ENCODE measurements at places on chromosomes 7 and 10. TPM values are rescaled to one million over a fixed set of nuclear protein-coding genes. Genes with fewer than 3 reads are reported as not detected.

DNA sequence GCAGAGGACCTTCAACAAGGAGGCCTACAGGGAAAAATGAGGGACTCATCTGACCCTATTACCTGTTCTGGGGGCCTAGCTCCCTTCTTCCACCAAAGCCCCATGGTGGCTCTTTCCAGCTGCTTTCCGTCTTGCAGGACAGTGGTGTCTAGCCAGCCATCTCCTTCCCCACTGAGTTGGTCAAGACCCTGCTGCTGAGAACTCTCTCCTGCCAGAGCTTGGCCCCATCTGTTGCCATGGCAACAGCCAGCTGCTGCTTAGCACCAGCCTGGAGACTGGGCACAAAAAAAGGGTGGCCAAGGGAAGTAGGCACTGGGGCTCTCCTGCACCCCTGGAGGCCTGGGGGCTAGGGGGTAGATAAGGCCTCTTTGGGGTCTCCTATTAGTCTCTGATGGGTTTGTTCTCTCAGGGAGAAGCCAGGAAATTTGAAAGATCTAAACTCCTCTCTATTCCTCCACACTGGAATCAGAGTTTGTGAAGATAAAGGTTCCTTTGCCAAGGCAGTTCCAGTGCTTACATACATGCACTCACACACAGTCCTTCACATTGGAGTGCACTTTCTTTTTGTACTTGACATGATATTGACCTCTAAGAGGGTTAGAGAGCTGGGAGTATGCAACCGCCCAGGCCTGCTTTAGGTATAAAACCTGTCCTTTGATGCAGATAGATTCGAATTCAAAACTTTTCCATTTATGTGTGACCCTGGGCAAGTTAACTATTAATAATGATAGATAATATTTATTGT is 15.8 kb downstream of the TSPAN33 start:
- DNase-seq, result peak; percentile 27

DNA sequence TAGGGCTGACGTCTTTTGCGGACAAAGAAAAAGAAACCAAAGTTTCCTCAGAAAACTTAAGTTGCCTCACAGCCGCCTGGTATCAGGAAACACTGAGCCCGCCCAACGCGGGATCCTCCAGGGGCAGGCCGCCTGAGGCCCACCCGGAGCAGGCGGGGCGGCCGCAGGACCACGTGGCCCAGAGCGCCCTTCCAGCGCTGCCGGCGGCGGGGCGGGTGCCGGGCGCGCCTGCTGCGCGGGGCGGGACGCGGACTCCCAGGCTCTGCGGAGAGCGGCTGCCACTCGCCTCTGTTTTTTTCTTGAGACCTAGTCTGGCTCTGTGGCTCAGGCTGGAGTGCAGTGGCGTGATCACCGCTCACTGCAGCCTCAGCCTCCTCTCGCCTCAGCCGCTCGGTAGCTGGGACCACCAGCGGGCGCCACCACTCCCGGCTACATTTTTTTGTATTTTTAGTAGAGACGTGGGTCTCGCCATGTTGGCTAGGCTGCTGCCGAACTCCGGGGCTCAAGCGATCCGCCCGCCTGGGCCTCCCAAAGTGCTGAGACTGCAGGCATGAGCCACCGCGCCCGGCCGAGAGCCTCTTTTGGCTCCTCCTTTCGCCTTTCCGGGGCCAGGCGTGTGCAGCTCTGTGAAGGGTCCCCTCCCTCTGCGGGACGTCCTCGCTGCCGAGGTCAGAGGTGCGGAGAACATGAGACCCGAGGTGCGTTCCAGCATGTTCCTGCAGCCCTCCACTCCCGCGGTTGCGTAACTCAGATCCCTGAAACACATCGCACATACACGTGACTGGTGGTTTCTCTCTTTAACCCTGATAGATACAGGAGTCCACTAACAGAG is 11.6 kb upstream of the HNRNPF start:
- DNase-seq, result peak; percentile 94

DNA sequence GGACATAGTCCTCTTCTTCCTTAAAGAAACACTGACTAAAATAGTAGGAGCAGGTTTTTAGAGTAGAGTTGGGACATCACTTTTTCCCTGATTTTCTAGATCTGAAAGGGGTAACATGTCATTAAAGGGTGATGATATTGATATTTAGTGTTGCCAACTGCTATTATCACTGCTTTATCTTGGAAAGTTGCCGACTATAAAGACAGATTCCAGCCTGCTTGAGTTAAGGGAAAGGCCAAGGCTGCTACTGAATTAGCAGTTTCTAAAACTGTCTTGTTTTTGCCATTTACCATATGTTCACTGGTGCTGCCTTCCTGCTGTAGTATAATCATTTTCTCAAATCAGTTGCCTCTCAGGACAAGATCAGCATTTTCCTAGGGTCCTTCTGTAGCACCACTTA is 29.7 kb downstream of the AP3M1 start:
- no peak for DNase-seq

The OPALIN gene
- not detected for total RNA-seq

The TRPV5 gene
- 0.04 TPM for total RNA-seq

The TMEM229A gene
- not detected for total RNA-seq

DNA sequence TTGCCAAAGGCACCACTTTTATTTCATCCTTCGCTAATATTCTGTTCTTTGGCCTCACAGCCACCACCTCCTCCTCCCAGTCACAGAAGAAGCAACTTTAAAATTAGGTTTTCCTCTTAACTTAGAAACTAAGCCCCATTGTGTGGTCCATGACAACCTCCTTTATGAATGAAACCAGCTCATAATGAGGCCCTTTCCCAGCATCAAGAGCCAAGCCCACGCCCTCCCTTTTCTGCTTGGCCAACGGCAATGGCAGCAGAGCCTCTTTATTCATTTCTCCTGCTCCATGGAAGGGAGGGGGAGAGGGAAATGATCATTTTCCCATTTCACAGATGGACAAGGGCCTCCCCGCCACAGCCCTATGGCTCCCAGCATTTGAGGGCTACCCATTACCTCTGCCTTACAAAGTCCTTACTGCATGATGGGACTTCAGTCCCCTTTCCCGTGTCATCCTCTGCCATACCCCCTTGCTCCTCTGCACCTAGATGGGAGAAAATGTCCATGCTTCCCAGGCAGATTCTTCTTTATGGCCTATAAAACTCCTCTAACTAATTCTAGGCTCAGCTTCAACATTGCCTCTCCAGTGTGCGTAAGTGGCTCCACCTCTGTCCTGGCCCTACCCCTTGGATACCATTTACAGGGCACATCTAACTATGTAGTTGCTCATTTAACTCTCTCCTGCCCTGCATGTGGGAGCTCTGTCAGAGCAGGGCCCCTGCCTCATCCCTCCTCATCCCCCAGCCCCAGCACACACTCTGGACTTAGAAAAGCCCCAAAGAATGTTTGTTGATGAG is 475.5 kb downstream of the RPS24 start:
- no peak for DNase-seq

GRCh38 chr10:133388973-133389818 is 4.8 kb upstream of the MTG1 start:
- DNase-seq, result peak; percentile 33

DNA sequence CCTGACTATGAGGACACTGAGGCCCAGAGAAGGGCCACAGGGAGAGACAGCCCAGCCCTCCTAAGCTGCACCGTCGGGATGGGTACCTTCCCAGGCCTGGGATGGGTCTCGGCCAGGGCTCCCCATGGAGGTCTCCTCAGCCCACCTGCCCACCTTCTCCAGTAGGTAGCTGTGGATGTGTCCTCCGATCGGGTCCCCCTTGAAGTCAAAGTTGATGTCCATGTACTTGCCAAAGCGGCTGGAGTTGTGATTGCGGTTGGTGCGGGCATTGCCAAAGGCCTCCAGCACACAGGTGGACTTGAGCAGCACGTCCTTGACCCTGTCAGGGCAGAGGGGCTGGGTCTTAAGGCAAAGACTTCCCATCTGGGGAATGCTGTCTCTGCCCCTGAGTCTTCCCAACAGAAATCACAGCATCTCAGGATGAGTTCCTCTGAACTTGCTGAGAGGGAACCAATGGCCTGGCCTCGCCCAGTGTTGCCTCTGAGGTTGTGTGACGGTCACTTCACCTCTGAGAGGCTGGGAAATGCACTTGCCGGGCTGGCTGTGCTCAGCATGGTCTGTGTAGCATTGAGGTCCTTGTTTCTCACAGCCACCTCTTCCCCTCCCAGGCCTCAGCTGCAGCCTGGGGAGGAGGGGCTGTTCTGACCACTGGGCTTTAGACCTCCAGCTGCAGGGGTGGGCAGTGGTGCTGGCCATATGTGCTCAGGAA is 3.3 kb downstream of the MYO1G start:
- no peak for DNase-seq

- DNase-seq, result peak; percentile 27
Measured at GRCh38 chr7:101066141-101066832, 19.0 kb upstream of the TRIM56 start.
